ENCODE measurements at places on chromosomes 5 and 9.

DNA sequence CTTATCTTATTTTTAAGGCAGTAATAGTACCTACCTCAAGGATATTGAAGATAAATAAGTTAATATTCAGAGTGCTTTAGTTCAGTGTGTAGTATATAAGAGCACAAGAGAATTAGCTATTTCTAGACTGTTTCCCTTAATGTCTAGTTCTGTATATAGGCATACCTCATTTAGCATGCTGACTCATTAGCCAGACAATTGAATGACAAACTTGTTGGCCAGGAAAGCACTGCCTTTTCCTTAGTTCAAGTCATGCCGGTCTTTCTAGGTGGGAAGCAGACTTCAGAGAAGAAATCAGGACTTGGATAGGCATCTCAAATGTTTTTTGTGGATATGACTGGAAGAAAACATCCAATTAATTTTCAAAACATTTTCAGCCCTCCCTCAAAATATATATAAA, 3.2 kb upstream of the FBXO4 start:
- no peak for DNase-seq

- DNase-seq = no peak
Measured at GRCh38 chr5:33432656-33433055, 8.1 kb upstream of the TARS1 start.

DNA sequence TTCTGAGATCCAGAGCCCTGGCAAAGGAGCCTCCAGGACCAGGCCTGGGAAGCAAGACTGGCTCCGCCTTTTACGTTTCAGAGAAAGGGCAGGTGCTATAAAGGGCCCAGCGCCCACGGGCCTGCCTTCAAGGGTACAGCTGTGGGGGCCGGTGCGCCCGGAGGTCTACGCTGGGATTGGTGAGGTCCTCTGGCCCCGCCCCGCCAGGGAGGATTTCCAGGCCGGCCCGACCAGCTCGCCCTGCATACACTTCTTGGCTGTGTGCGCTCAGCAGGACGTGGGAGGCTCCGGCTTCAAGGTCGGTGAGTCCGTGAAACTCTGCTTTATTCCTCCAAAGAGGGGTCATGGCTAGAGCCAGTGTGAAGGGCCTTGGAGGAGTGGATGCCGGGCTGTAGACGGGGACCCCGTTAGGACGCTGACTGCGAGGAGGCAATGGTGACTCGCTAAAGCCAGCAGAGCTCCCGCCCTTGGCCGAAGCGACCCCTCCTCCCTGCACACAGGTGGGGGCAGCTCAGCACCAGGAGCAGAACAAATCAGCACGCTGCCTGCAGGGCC, at the start of gene CKMT2:
Gene CKMT2 (plus strand): TSS at position 243 of the 555 bp plus-strand sequence. CDS start 17,811 bp downstream, outside the sequence.
- no peak for DNase-seq

GRCh38 chr5:55278778-55279177, 28.7 kb downstream of the DHX29 start:
- no peak for DNase-seq

DNA sequence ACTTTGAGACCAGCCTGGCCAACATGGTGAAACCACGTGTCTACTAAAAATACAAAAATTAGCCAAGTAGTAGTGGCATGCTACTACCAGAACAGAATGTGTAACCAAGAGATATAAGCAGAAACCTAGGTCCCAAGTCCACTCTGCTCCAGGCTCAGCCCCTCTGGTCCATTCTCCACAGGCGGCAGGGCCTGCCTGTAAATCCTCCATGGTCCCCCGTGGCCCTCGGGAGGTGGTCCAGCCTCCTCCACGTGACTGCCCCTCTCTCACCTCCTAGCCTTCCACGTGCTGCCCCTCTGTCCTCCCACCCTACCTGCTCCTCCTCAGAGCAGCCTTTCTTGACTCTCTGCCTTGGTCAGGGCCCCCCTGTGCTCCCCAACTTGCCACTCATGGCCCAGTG, 127.4 kb downstream of the GAPVD1 start:
- no peak for DNase-seq

- no peak for DNase-seq
Measured at GRCh38 chr9:16257604-16258003, 612.9 kb downstream of the BNC2 start.

GRCh38 chr5:154359221-154359573, 86.6 kb upstream of the SAP30L start:
- DNase-seq = no peak

GRCh38 chr5:43840424-43841125, 237.6 kb downstream of the NNT start:
- no peak for DNase-seq

DNA sequence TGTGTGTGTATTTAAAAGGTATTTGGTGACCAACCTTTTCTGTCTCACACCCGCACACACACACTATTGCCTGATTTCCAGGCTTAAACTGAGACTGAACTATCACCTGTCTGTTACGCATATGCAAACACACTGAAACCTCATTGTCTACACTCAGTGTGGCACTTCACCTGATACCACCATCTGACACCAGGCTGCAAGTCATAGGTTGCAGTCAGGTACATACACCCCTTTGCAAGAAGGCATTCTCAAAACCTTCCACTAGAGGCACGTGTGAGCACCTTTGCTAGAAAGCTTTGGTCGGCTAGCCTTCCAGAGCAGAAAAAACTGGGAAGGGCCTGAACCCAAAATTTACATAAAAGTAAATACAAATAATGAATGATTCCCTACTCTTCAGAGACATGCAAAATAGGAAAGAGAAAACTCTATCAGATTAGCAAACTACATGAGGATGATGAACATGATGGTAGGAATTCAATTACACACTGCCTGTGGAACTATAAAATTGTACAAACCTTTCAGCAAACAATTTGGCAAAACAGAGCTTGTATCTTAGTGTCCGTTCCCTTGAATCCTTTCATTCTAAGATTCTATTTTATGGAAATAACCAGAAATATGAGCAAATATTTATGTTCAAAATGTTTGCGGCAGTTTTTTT, 5.9 kb upstream of the FOXD1 start:
- no peak for DNase-seq

DNA sequence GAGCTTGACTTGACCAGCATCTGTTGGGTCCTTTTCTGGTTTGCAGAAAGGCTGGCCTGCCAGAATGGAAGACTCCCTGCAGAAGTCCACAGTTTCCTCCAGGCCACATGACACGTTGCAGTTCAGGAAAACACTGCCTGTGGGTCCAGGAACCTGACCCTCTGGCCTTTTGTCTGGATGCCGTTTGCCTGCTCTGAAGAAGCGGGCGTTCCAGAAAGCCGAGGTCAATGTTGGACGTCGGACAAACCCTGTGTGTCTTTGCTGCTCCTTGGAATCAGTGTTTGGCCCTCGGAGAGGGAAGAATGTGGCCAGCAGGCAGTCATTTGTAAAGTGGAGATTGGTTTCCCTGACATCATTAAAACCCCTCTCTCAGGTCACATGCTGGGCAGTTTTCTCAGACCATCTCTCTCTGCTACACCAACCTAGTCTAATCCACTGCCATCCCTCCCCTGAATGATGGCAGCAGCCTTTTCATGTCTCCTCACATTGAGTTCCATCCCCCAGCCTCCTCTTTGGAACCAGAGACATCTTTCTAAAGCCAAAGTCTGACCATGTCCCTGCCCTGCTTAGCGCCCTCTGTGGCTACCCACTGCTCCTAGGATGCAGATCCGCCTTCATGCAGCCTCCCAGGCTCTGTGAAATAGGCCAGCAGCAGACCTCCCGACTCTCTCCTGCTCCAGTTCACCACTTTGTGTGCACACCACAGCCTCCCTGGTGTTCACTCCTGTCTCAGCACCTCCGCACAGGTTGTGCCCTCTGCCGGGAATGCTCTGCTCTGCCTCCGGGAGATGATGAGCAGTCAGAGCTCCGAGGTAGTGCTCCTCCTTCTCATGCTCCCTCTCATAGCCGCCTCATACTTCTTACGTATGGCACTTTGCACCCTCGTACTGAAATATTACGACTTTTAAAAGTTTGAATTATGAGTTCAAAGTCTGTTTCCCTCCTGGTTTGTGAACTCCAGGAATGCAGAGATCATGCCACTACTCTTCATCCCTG, 75.6 kb downstream of the RALGPS1 start:
- no peak for DNase-seq

DNA sequence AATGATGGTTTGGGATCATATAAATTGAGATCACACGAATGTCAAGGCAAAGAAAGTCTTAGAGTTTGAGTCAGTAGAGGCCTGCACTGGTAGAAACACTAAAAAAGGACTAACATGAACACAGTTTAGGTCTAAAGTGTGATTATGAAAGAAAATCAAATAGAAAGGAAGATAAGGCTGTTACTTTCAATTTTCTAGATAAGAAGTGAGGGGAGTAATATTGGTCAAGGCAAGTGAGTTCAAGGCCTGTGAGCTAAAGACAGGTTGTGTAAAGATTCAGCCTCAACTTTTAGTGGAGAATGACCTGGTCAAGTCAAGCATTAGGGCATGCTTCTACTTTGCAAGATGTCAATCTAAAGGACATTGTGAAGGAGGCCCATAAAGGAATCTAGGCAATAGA, 19.0 kb downstream of the VLDLR start:
- DNase-seq = no peak

GRCh38 chr5:109744261-109744660, 54.5 kb downstream of the MAN2A1 start:
- no peak for DNase-seq

DNA sequence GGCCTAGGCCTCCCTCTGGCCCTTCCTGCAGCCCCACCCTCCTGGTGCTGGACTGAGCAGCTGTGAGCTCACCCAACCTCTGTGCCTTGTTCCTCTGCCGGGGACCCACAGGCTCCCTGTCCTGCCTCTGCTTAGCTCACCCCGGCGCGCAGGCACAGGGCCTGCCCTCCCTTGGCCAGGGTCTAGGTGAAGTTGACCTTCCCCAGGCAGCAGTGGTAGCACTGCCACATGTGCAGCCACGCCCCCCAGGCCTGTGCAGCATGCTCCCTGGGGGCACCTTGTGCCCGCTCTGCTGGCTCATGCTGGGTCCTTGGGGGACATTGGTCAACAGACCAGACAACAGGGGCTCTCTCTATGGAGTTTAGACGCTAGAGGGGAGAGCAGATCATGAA, 18.1 kb downstream of the TRIP13 start:
- no peak for DNase-seq

DNA sequence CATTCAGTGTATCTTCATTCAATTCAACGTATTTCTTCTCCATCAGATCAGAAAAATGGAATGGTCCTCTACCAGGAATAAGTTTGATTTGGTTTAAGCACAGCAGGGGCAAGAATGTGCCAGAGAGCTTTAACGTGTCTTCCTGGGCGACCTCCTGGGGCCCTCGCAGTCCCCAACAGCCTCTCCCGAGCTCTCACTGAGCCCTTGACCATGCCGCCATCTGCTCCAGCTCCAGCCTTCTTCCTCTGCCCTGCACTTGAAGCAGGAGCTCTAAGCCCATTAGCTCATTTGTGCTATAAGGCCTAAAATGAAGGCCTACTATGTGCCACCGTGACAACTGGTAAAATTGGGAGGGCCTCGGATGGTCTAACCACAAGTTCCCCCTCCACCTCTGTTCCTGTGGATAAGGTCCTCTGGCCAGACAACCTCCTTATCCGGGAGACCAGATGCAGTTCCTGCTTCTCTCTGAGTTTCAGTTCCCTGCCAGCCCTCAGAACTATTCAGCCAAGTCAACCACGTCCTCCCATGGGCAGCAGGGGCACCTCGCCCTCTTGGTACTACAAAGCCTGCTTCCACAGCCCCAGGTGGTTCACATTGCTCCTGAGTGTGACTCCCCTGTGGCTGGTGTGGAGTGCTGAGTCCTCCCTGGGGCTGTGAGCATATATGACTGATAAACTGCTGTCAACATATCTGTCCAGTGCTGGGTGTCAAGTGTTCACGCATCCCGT, 35.8 kb downstream of the C5orf15 start:
- DNase-seq = no peak

- no peak for DNase-seq
Measured at GRCh38 chr5:82183828-82184227, 94.3 kb downstream of the RPS23 start.

DNA sequence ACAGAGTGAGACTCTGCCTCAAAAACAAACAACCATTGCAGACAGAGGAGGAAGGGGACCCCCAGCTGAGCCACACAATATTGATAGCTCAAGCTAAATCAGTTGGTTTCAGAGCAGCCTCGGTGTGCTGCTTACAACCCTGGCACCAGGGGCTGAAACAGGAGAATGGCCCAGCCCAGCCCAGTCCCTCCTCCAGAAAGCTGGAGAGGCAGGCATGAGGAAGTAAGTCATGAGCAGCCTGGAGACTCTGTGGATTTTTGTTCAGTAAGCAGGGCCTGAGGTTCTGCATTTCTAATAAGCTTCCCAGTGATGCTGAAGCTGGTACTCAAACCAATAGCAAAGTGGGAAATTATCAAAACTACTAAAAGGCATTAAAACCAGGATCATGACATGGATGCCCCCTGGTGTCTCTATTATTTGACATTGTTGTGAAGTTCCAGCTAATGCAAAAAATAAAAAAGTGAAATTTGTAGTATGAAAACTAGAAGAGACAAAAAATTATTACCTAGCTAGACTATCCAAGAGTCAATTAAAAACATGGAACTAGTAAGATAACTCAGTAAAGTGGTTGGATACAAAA, 14.2 kb downstream of the PRRT1B start:
- no peak for DNase-seq

DNA sequence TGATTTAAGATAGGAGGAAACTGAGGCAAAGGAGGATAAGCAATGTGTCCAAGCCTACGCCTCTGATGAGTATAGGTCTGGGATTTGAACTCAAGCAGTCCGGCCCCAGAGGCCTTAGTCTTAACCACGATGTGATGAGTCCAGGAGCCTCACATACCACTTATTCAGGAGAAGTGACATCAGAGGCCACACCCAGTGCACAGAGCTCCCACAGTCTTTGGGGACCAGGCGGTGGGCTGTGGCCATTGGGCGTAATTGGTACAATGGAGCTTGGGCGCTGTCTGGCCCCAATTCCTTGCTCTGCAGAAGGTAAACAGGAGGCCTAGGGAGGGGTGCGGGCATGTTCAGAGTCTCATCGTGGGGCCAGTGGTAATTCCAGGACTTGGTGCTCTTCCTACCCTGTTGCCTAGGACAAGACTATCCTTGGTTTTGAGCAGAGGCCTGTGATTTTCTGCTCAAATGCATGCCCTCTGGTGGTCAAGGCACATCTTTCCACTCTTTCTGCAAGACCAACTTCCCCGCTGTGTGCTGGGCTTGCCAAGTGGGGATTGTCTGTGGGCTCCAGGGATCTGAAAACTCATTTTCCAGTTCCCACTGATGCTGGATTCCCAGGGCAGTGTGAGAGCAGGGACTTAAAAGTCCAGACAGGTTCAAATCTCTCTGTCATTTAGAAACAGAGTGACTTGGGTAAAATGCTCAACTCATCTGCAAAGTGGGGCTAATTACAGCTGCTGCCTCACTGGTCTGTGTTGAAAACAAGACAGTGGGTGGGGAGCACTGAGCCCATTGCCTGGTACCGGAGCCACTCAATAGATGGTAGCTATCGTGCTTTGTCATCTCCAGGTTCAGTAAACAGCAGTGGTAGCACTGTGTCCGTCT, 15.8 kb downstream of the NDST1 start:
- no peak for DNase-seq

GRCh38 chr9:4182831-4183230, 117.0 kb downstream of the GLIS3 start:
- no peak for DNase-seq

- DNase-seq = no peak
Measured at GRCh38 chr9:82109626-82110025, 121.1 kb downstream of the SPATA31D1 start.

Data from stimulated activated CD4-positive, alpha-beta T cell treated with anti-CD3 and anti-CD28 coated beads, Interleukin-12 subunit alpha, Interleukin-12 subunit beta, amount 100 ng/mL, for 48 hours (primary cell).